ENCODE measurements at places on chromosomes 6 and 20.

DNA sequence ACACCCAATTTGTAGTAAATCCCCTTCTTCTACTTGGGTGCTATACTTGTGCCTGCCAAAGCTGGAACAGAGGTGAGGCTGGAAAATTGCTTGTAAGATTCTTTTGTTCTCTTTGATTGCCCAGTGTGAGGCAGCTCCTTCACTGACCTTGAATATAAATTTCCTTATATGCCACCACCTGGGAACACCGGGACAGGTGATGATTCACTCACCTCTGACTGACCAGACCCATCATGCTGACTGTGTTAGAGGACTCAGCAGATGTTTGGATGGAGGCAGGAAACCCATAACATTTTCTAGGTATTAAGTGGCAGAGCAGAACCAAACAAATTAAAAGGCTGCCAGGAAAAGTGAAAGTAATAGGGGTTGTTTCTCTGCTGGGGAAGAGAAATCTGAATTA, 120.9 kb downstream of the GRM1 start:
- no peak for DNase-seq

- DNase-seq = no peak
Measured at GRCh38 chr6:79134699-79135474, 56.8 kb upstream of the PHIP start.

- DNase-seq = no peak
Measured at GRCh38 chr6:143264379-143264778, 186.1 kb downstream of the ADAT2 start.

DNA sequence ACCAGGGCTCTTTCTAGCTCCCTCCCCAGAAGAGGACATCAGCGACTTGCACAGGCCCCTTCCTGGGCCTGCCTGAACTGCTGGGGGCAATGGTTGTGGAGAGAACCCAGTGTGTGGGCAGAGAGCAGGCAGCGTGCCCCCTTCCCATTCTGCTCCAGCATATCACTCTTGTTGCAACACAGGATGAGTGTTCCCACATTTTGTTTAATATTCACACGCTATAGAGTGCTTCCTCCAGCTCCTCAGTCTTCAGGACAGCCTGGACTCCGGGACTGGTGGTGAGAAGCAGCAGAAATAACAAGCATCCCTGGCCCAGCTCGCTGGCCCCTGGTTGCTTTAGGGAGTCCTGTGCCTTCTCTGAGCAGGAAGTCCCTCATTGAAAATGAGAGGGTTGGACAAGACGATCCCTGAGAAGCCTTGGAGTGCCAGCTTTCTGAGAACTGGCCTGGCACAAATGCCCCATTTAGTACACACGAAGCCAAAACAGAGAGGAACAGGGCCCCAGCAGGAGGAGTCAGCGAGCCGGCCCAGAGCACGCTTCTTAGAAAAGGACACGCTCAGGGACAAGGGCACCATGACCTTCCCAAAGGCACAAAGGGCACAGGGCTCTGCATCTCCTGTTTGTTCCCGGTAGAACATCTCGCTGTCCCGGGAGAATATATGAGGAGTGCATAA, 84.2 kb upstream of the FOXC1 start:
- no peak for DNase-seq

GRCh38 chr6:79605061-79605460, 26.1 kb upstream of the SH3BGRL2 start:
- DNase-seq = no peak

DNA sequence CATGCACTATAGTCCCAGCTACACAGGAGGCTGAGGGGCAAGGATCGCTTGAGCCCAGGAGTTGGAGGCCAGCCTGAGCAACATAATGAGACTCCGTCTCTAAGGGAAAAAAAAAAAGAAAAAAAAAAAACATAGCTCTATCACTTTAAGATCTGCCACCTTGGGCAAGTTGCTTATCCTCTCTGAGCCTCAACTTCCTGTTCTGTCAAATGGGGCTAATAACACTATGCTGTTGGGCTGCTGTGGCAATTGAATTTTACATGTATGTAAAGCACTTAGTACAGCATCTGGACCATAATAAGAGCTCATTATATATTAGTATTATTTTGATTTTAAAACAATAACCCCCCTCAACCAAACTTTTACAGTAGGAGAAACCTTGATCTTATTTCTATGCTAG, 141.5 kb downstream of the ATXN1 start:
- DNase-seq = no peak

GRCh38 chr6:5271926-5272325, 10.6 kb downstream of the FARS2 start:
- DNase-seq = no peak

- DNase-seq = no peak
Measured at GRCh38 chr6:39053854-39054576, 5.4 kb downstream of the GLP1R start.

GRCh38 chr6:119333707-119334295, 15.8 kb downstream of the MAN1A1 start:
- no peak for DNase-seq

DNA sequence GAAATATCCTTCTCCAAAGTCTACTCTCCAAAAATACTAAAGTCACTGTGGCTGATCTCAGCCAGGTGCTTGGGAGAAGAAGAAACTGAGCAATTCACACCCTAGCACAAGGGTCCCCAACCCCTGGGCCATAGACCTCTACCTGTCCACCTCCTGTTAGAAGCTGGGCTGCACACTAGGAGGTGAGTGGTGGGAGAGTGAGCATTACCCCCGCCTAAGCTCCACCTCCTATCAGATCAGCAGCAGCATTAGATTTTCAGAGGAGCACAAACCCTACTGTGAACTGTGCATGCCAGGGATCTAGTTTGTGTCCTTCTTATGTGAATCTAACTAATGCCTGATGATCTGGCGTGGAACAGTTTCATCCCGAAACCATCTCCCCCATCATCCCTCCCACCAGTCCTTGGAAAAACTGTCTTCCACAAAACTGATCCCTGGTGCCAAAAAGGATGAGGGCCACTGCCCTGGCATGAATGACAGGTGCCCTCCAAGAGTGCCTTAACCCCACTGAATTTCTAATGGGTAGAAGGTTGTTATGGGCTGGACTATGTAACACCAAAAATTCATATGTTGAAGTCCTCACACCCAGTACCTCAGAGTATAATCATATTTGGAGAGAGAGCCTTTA, 109.2 kb upstream of the CDYL start:
- no peak for DNase-seq

DNA sequence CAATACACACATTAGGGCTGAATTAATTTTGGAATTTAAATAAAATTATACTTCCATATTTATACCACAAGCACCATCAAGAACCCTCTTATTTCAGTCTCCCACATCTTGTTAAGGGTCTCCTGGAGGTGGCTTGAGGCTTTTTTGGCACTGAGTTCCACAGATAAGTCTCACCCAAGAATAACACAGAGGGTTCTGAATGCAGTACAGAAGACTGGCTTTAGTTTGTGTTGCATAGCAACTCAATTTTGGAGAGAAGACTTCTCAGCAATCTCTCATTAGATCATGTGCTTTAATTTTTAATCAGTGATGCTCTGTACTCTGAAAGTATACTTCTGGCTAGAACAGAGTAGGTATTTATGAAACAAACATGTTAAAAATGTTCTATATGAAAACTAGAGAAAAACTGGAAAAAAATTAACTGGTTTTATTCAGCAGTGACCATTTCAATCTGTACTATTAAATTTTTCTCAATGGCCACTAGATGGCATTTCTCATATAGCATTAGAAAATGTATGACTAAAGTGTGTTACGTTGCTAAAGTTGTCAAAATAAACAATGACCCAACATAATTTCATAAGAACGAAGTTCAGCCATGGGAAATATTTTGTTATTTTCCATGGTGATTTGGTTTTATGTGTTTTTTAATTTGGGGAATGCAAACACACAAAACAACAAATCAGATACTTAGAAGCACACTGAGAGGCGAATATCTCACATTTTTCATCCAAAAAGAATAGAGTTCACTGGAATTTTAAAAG, 32.7 kb upstream of the MAP7 start:
- no peak for DNase-seq

DNA sequence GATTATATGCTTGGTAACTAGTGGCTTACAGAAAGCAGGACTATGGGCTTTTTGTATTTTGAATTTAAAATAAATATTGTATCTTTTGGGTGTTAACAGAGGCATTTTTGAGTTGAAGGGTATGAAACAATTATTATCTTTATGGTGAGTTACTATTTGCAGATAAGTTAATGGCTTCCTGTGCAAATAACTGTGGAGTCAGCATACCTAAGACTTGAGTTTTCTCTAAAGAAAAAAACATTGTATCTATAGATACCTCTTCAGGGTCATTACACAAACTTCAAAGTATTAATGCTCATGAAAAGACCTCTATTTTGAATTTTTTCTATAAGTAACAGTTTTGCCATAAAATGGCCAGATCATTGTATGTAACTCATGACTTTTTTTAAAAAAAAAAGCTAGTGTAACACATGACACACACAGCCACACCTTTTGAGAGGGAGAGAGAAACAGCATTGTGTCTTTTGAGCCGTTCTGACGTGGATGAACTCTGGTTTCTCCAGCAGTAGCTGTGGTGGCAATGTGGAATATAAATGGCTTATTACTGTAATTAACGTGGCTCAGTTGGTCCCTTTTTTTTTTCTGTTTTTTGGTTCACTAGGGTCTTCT, 36.3 kb downstream of the PLEKHG1 start:
- no peak for DNase-seq

GRCh38 chr20:38426006-38426897, 8.9 kb downstream of the SNHG17 start:
- DNase-seq = no peak

Data from cerebellar nuclear complex (tissue), 1 donor.